ENCODE measurements at places on chromosomes 12 and 14.

DNA sequence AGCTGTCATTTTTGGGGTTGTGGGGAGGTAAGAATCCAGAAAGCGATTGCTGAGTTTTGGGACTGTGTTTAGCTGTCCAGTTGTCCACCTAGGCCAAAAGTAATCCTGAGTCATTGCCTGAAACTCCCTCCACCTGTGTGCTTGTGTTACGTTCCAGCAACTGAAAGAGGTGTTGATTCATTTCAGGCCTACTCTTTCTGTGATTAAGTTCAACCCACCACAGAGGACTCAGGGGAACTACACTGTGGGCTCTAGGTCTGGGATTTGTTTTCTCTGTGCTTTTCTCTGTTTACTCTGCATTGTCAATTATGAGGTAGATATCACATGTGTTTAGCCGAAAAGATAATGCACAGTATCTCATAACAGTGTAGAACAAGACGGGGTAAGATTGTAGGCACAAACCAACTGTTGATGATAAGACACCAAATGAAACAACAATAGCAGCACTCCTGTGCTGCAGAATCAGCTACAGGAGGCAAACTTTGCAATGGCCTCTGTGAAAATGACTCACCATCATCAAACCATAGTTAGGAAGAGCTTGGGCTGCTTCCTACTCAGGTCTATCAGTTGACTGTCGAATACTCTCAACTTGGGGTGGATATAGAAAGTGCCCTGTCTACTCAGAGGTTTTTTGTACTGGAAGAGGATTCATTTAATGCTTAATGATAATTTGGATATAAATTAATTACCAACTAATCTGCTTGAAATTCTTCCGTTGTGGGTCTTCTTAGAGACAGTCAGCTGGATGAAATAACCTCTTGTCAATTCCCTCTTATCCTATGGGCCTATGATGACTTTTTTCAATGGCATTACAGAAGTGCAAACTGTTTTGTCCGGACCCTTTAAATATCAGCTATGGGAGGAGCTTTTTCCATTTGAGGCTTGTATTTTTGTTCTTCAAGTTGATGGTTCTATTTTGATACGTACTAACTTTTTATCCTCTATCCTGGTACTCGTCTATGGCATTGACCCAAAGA is 385.9 kb downstream of the BMP4 start:
- no peak for DNase-seq

DNA sequence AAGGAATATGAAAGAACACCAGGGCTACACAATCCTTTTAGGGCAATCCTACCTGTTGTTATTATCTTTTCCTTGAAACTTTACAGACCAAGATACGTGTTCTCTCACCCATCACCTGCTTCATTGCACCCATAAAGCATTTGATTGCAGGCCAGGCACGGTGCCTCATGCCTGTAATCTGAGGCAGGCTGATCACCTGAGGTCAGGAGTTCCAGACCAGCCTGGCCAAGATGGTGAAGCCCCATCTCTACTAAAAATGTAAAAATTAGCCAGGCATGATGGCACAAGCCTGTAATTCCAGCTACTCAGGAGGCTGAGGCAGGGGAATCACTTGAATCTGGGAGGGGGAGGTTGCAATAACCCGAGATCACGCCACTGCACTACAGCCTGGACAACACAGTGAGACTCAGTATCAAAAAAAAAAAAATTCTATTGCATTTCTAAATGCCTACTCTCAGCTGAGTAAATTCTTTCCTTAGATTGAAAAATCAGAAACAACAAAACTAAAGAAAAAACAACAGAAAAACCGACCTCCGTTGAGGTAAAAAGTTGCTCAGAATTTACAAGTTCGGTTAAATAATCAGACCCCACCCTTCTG is 183.7 kb upstream of the TMEM132C start:
- no peak for DNase-seq

GRCh38 chr12:62168411-62168810 is 91.8 kb upstream of the USP15 start:
- no peak for DNase-seq

- no peak for DNase-seq
These were observed 59.1 kb downstream of the PLXNC1 start for GRCh38 chr12:94207467-94207848.

GRCh38 chr12:88529531-88530488 is 50.5 kb downstream of the KITLG start:
- no peak for DNase-seq

DNA sequence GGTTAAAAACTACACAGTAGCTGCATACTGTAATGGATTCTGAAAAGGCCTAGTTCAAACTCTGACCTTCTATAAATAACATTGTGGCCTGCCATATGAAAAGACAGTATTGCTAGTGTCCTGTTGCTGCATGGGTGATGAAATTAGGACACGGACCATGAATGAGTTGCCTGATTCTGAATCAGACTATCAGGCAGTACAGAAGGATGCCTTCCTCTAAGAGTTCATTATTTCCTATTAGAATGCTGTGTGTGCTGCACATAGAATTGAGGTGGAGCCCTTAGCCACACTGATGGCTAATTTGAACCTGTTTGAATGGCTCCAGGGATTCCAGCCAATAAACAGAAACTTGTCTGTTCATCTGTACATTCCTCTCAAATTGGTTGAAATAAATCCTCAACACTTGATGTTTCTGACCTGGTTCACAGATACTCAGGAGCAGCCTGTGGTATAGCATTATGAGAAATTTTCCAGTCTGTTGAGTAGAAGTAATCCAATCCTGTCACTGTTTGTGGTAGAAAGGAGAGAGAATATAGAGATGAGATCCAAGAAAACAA is 483.2 kb downstream of the APAF1 start:
- no peak for DNase-seq

GRCh38 chr14:54170301-54170700 is 213.7 kb upstream of the BMP4 start:
- DNase-seq, result no peak

GRCh38 chr12:110849221-110849620 is 2.4 kb downstream of the CCDC63 start:
- no peak for DNase-seq

DNA sequence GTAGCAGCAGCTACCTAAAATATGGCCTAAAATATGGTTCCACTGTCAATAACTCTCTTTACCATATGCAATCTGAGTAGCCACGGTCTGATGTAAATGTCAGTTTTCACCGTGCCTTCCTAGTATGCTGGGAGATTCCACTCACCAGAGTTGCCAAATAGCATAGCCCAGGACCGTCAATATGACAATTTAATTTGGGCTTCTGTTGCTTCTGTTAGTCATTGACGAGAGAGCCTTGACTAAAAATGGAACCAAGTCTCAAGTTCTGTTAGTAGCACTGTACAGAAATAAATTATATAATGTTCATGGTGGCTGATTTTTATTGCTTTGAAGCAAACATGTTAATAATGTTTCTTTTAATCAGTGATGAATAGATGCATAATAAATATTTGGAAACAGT is 348.4 kb downstream of the BCAT1 start:
- DNase-seq, result no peak

DNA sequence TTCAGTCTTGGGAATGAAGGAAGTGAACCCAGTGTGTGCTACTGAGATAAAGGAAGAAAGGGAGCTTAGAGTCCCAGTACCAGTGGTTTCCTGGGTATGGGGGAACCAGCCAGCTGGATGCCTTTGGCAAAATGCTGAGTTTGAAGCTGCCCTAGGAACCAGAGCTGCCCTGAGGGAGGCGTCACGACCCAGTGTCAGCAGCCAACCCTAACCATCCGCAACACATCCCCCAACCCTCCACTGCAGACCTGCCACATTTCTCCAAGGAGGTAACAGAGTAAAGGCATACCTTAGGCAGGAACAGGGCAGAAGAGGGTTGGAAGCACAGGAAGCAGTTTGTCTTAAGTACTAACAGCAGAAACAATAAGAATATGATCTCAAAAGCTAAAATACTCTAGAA is 28.6 kb downstream of the PRDM4 start:
- DNase-seq, result no peak

GRCh38 chr12:112535017-112535416 is 116.3 kb downstream of the PTPN11 start:
- DNase-seq, result no peak

DNA sequence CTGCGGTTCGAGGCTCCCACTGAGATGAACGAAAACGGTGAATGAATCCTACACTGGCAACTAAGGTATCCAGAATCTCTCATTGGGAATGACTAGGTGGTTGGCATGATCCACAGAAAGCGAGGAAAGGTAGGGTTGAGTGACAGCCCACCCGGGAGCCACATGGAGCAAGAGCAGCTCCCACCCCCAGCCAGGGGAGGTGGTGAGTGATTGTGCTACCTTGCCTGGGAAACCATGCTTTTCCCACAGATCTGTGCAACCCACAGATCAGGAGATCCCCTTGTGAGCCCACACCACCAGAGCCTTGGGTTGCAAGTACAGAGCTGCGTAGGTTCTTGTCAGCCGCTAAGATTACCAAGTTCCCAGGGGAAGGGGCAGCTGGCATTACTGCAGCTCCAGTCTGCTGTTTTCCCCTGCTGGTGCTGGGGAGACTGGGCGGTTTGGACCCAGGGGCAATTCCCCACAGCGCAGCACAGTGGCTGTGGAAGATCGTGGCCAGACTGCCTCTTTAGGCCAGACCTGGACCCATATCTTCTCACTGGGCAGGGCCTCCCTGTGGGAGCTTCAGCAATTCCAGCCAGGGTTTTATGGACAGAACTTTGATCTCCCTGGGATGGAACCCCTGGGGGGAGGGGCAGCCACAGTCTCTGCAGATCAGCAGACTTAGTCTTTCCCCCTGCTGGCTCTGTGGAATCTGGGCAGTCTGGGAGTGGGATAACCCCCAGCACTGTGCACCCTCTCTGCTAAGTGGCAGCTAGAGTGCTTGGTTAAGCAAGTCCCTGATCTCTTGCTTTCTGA is 44.6 kb upstream of the PPP4R3A start:
- DNase-seq, result no peak

DNA sequence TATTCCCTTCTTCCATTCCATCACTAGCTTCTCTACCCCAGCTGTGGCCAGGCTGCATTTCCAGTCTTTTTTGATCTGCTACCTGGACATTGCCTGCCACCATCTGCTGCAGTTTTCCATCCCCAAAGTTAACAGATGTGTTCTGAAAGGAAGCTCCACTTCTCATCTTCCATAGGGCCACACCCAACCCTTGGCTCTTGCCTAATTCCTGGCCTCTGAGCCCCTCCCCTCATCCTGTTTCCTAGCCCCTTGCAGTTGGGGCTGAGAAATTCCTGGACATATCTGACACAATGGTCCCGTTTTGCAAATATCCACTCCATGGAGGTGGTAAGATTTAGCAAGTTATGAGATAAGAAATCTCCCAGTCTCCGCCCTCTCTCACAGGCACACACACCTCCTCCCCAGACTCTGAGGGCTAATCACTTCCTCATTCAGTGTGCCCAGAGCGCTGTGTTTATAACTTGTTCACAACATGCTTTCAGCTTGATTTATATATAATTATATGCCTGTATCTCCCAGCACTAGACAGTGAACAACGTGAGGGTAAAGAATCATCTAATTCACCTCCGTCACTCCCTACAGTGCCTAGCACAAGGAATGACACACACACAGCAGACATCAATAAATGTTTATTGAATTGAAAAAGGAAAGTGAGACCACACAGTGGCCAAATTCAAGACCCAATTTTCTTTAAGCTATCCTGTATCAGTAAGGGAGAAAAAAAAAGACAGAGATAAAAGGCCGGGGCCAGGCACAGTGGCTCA is 13.4 kb downstream of the SMUG1 start:
- no peak for DNase-seq

DNA sequence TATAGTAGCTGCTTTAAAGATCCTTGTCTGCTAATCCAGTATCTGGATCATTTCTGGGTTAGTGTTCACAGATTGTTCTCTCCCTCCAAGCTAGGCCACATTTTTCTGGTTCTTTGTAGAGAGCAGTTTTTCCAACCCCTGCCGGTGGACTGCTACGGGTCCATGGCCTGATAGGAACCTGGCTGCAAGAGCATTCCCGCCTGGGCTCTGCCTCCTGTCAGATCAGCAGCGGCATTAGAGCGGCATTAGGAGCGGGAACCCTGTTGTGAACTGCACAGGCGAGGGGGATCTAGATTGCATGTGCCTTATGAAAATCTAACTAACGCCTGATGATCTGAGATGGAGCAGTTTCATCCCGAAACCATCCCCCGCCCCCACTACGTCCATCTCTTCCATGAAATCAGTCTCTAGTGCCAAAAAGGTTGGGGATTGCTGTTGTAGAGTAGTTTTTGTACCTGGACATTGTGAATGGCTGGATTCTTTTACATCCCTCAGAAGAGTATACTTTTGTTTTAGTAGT is 50.4 kb downstream of the MYRFL start:
- no peak for DNase-seq

DNA sequence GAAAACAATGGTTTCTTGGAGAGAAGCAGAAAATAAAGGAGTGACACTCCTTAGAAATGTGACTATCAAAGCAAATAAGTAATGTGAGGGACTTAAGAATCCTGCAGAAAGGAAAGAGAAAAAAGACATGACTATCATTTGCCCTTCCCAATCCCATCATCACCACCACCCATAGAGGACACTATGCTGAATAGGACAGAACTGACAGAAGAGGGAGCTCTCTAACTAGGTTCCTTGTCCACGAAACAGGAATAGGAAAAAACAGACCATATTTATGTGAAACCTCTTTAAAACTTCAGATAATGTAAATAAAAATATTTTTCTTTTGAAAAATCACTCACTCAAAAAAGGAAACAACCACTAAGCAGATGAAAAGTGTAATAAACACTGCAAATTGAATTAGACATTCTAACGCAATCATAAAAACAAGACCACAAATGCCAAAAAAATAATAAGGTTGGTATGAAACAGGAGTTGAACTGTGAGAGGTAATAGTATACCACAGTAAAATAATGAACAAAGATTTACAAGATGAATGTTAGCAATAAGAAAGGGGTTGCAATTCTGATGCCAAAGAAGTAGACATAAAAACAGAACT is 24.1 kb downstream of the KLRD1 start:
- no peak for DNase-seq

GRCh38 chr14:89681086-89682018 is 264.3 kb upstream of the FOXN3 start:
- DNase-seq, result no peak

DNA sequence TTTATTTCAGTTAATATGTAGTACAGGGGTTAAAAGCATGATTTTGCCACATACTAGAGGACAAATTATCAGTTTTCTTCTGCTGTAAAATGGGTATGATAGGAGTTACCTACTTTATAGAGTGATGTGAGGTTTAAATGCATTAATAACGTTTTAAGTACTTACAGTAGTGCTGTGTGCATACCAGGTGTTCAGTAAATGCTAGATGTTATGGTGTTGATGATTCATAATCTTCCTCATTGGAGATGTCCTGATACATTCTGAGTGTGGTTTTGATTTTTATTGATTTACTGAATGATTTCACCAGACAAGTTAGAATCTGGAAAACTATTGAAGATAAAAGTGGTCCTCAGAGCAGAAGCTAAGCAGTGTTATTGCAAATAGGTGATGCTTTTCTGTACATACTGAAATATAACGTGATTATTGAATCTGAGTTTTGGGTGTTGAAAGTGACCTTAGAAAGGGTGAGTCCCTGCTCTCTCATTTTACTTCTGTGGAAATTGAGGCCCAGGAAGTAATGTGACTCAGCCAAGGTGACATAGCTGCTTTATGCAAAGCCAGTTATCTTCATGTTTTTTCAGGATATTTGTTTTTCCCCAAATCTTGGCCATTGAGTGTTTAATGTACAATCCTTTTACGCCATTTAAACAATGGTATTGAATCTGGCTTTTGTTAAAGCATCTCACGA is 54.7 kb downstream of the VRK1 start:
- DNase-seq, result no peak

- DNase-seq, result no peak
These were observed 21.3 kb upstream of the SUPT16H start for GRCh38 chr14:21405097-21405496.

GRCh38 chr14:97726676-97727075 is 929.5 kb downstream of the VRK1 start:
- DNase-seq, result no peak

GRCh38 chr12:64058541-64059265 is 163.4 kb downstream of the KICS2 start:
- DNase-seq, result no peak

Data from thoracic aorta (tissue), 2 donors.